ENCODE measurements at places on chromosomes 2 and 18.

DNA sequence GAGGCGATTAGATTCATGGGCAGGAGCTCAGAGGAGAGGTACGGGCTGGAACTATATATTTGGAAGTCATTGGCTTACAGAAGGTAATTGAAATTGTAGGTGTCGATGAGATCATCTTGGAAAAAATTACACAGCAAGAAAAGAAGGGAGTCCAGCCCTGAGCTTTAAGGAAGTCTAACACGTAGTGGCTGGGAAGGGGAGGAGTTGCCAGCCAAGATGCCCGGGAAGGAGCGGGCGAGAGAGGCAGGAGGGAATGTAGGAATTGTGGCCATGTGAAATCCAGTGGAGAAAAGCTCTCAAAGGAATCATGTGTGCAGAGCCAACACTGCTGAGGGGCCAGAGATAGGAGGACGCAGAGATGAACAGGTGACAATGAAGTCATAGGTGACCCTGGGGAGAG lies 25.6 kb upstream of the SCYGR1 start:
- no peaks in the 10 kb centered on the region for H3K27me3 ChIP-seq
- DNase-seq, result no peak
- no peak overlapping the region for H3K27ac ChIP-seq
- no peak overlapping the region for H3K4me3 ChIP-seq

DNA sequence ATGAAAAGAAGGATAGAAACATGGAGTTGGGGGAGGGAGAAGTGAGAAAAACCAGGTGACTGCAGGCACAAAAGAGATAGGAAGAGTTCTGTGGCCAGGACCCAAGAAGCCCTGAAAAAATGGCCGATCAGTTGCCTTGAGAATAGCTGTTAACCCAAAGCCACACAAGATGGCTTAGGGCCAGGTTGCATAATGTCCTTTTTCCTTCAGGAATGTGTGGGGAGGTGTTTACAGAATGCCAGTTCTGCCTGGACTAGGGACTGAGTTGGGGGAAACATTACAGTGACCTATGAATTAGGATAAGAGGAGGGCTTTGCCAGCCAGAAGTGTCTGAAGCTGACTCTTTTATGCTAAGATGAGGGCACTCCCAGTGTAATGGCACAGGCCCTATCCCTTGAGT lies 17.1 kb downstream of the FAM110C start:
- DNase-seq, result no peak
- no peaks in the 10 kb centered on the region for H3K27me3 ChIP-seq
- no peaks in the 10 kb centered on the region for H3K4me1 ChIP-seq
- H3K27ac ChIP-seq, result no peak overlapping the region
- no peak overlapping the region for H3K4me3 ChIP-seq

- H3K4me1 ChIP-seq, result peaks cover 29% of the 10 kb centered on the region
- no peaks in the 10 kb centered on the region for H3K36me3 ChIP-seq
- no peak overlapping the region for H3K4me3 ChIP-seq
- DNase-seq, result no peak
- H3K27ac ChIP-seq, result no peak overlapping the region
- H3K27me3 ChIP-seq, result no peaks in the 10 kb centered on the region
These were observed 100.8 kb downstream of the NEDD4L start for GRCh38 chr18:58144671-58145285.

- no peaks in the 10 kb centered on the region for H3K36me3 ChIP-seq
- no peaks in the 10 kb centered on the region for H3K4me1 ChIP-seq
- H3K4me3 ChIP-seq, result no peak overlapping the region
- H3K27ac ChIP-seq, result no peak overlapping the region
These were observed 90.5 kb downstream of the LRATD1 start for GRCh38 chr2:14722904-14723570.
